Activated CD8-positive, alpha-beta memory T cell treated with anti-CD3 and anti-CD28 coated beads for 48 hours (primary cell): ENCODE measurements at places on chromosomes 5 and 9.

DNA sequence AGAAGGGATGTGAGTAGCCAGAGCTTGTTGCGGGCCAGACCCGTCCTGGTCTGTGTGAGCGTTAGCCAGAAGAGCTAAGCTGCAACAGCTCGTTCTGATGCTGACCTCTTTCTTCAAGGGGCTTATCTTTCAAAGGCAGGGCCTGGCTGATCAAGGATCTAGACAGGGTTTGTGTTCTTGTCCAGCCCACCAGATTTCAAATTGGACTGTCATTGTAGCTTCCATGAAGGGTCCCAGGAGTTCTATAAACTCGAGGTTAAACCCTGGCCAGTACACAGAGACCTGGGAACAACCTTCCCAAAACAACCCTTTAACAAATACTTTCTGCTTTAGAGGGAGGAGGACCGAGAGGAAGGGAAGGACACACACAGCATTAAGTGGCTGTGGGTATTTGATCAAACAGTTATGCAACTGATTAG lies 153.0 kb upstream of the TUT7 start:
- no peak for DNase-seq

GRCh38 chr9:4080921-4081895 lies 218.7 kb downstream of the GLIS3 start:
- no peak for DNase-seq

GRCh38 chr5:171906066-171906570 lies 100.3 kb downstream of the FBXW11 start:
- no peak for DNase-seq

- DNase-seq: no peak
Observed at GRCh38 chr9:2645569-2645968, 24.0 kb downstream of the VLDLR start.

- DNase-seq: no peak
Observed at GRCh38 chr9:9387511-9388115, 1225.2 kb downstream of the PTPRD start.

- no peak for DNase-seq
Observed at GRCh38 chr5:99035942-99036341, 107.1 kb upstream of the CHD1 start.

DNA sequence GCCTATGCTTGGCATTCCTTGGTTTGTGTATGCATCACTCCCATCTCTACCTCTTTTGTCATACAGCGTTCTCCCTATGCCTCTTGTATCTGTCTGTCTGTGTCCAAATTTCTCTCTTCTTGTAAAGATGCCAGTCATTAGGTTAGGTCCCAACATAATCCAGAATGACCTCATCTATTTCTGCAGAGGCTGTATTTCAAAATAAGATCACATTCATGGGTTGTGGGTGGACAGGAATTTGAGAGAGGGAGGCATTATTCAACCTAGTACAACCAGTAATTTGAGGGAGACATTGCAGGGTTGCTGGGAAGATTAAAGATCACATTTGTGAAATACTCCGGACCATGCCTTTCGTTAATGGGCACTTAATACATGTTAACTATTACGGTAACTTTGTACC lies 155.0 kb downstream of the MAN2A1 start:
- DNase-seq: no peak

GRCh38 chr9:92717201-92718085 lies 47.2 kb downstream of the BICD2 start:
- no peak for DNase-seq

- DNase-seq: peak; percentile 1
Observed at GRCh38 chr9:25678147-25678666, at the start of gene TUSC1. TSS of gene TUSC1 (minus strand) at chr9:25678444. CDS start at chr9:25678312, 132 bp downstream.

DNA sequence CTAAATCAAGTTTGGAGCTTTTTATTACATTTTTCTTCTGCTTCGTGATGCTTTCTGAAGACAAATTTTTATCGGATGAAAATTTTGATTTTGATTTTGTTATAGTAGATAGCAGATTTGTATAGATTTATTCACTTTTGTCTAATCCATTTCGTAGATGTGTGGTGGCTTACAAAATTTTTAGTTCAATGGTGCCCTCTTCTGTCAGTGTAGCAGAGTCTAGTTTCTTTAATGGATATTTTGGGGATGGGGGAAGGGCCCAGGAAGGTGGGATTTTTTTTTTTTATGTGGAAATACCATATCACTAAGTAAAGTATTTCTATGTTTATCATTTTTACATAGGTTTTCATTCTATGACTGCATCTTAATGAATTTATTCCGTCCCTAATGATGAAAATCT lies 259.9 kb upstream of the TARS1 start:
- DNase-seq: no peak

DNA sequence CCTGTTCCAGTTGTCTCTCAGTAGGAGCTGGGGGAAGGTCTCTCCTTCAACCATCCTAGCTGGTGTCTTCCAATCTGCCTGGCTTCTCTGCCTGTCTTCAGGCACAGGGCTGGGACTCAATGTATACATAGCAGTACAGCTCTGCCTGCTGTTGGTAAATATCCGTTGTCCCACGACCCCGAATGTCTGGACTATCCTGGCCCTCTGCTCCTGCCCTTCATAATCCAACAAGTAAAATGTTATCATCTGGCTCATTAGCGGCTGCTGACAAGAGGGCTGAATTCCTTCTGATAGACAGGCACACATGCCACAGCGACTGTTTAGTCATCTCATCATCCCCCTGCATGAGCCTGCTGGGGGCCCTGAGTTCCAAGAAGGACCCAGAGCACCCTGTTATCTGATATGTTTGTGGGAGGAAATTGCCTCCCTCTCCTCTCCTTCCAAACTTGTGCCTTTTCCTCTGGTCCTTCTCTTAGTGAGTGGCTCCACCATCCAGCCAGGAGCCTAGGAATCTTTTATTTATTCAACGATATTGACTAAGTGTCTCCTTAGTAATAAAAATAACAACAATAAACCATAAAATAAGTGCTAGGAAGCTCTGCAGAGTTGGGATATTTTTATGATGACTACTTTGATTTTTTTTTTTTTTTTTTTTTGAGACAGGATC lies 29.5 kb upstream of the TGFBR1 start:
- no peak for DNase-seq

DNA sequence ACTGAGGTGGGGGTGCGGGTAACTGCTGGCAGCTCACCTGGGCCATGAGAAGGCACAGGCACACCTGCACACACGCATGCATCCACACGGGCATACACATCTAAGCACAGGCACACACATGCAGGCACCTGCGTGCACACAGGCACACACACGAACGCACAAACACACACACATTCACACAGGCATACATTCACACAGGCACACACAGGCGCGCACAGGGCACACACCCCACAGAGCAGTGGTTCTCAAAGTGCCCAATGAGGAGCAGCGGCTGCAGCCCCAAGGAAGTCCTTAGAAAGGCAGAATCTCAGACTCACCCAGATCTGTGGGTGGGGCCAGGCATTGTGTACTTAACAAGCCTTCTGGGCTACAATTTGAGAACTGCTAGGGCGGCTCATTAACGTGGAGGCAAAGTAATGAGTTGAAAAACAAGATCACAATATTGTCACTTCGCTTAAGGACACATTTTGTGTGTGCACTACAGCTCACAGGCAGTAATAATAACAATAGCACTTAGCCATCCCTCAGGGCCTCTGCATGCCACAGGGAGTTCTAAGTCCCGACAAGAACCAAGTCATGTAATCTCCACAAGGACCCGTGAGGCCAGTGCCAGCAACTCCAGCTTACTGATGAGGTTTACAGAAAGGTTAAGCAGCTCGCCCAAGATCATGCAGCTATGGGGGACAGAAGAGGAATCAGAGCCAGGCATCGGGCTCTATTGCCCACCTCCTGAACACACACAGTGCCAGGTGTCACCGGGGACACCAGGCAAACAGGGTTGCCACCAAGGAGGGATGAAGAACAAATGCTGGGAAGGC lies 91.6 kb downstream of the ROR2 start:
- no peak for DNase-seq

DNA sequence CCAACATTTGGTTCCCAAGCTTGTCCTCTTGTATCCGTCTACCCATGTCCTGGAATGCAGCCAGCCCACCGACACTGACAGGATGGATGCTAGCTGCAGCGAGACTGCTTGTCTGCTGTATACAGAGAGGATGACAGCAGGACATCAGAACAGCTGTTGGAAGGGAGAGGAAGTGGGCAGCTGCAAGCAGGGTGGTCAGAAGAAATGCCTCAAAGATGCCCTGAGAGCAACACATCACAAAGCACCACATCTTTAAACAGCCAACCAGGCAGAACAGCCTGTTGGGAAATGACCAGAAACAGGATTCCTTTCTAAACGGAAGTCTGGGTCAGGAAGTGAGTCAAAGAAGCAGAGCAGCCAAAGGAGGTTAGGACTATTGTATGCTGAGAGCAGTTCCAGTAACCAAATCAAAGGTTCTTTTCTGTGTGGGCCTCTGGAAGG lies 219.1 kb downstream of the NDUFS4 start:
- DNase-seq: no peak

GRCh38 chr5:68793074-68793473 lies 300.7 kb upstream of the SLC30A5 start:
- DNase-seq: no peak

GRCh38 chr9:83509402-83509801 lies 28.8 kb downstream of the FRMD3 start:
- no peak for DNase-seq
